GM03348 (cell line): ENCODE measurements at places on chromosomes 12 and 14.

DNA sequence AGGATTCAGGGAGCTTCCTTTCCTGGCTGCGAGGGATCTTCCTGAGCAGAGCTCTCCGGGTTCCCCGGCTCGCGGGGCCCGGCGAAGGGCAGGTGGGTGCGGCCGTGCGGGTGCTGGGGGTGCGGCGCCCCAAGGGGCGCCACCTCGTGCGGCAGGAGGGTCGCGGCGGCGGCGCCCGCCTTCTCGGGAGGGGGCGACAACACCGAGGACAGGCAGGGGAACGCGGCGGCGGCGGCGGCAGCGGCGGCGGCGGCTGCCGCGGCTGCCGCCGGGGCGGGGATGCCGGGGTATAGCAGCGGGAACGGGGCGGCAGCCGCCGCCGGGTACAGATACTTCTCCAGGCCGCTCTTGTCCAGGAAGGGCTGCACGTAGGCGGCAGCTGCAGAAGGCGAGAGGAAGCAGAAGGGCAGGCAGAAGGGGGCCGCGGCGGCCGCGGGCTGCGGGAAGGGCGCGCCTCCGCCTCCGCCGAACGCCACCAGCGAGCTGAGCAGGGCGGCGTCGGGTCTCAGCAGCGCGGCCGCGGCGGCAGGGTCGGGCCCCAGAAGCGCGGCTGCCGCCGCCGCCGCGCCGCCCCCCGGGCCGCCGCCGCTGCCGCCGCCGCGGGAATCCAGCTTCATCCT is 2.7 kb downstream of the BHLHE41 start:
- peak; percentile 60 for DNase-seq

- DNase-seq, result no peak
Measured at GRCh38 chr12:89610366-89610765, 84.5 kb upstream of the POC1B start.

DNA sequence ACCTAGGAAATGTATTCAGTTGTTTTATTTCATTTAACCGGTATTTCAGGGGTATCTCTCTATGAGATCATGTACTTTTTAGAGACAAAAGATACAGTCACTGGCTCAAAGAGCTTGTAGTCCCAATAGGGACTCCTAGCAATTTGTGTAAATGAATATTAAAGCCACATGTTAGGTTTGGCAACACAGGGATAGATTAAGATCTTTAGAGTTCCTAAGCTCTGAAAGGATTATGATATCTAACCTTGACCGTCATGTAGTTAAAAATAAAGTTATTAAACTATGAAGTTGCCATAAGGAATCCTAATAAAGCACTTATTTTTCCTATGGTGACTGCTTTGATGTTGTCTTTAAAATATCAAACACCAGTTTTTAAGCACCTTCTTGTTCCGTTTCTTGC is 100.4 kb upstream of the FGD4 start:
- DNase-seq, result peak; percentile 55

GRCh38 chr14:39160494-39160893 is 9.6 kb downstream of the TRAPPC6B start:
- no peak for DNase-seq

DNA sequence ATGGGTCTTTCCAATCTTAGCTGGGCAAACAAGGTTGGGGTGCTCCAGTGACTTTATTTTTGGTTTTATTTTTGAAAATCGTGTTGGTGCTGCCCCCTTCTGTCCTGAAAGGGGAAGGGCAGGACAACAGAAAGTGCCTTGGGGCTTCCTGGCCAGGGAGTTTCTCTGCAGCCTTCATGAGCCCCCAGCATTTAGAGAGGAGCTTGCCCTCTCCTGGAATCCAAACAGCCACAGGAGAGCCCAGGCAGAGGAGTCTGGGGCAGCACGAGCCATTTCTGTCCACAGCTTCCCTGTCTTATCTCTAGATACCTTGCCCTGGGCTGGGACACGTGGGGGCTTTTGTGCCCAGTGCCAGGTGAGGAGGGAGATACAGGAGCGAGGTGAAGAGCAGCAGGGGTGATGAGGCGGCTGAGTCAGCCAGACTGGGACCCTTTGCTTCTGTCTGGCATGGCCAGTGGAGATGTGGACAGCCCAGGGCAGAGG is 4.4 kb upstream of the C1RL start:
- peak; percentile 81 for DNase-seq

- peak; percentile 66 for DNase-seq
Measured at GRCh38 chr14:21264025-21264801, 5.0 kb downstream of the HNRNPC start.

DNA sequence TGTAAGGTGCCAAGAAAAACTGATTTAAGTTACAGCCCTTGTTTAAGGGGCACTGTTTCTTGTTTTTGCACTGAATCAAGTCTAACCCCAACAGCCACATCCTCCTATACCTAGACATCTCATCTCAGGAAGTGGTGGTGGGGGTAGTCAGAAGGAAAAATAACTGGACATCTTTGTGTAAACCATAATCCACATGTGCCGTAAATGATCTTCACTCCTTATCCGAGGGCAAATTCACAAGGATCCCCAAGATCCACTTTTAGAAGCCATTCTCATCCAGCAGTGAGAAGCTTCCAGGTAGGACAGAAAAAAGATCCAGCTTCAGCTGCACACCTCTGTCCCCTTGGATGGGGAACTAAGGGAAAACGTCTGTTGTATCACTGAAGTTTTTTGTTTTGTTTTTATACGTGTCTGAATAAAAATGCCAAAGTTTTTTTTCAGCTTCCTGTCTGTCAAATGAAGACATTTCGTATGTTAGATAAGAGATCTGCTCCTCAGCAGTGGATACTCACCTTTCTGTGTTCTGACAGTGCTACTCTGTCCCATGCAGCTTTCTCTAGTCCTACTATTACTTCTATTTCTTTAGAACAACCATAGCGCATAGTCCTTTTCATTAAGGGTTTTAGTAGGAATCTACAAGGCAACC is 1.2 kb upstream of the PA2G4 start:
- DNase-seq, result no peak

GRCh38 chr12:53456654-53457366 is 4.9 kb downstream of the PCBP2 start:
- no peak for DNase-seq

- no peak for DNase-seq
Measured at GRCh38 chr14:22220427-22220826, 368.6 kb downstream of the DAD1 start.

DNA sequence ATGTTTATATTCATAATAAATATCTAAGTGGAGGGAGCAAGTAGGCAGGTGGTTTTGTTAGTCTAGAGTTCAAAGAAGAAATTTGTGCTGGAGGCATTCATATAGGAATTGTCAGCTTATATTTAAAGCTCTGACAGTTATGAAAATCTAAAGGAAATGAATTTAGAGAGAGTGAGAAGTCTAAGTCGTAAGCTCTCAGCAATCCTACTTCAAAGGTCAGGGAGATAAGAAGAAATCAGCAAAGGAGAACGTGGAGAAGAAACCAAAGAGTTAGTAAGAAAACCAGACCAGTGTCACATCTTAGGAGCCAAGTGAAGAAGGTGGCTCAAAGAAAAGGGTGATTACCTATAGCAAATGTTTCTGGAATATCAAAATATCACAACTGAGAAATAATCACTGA is 241.8 kb downstream of the FSCB start:
- no peak for DNase-seq

GRCh38 chr12:12403264-12404248 is 46.7 kb downstream of the BORCS5 start:
- DNase-seq, result no peak

DNA sequence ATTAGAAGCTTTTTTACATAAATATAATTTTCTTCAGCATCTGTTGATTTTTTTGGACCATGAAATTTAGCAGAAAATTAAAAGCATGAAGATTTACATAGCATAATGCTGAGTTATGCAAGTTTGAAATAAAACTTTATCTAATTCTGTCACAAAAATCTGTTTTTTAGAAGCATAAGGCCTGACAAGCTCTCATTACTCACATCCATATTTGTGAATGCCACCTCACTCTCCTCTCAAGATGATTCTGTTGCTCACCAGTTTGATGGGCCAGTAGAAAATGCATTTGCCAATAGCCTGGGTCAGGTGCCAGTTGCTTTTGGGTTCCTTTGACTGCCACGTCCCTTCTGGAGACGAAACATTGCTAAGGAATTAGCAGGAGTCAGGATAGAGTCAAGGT is 181.5 kb upstream of the ATP2B1 start:
- no peak for DNase-seq

GRCh38 chr12:4201333-4202100 is 72.0 kb upstream of the CCND2 start:
- DNase-seq, result no peak

DNA sequence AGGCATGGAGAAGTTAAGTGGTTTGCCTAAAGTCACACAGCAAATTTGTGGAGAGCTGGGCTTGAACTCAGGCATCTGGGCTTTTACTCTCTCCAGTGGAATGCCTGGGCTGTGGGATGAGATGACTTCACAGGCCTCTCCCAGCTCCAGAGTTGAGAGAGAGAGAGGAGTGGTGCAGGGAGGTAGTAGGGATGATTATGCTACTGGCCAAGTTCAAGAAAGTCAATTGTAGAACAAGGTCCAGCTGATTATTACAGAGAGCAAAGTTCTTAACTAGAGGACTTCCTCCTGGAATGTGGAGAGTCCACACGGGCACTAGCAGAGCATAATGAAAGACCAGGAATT is 769 bp upstream of the EMP1 start:
- DNase-seq, result peak; percentile 53

GRCh38 chr12:28308891-28309290 is 118.6 kb downstream of the CCDC91 start:
- no peak for DNase-seq

DNA sequence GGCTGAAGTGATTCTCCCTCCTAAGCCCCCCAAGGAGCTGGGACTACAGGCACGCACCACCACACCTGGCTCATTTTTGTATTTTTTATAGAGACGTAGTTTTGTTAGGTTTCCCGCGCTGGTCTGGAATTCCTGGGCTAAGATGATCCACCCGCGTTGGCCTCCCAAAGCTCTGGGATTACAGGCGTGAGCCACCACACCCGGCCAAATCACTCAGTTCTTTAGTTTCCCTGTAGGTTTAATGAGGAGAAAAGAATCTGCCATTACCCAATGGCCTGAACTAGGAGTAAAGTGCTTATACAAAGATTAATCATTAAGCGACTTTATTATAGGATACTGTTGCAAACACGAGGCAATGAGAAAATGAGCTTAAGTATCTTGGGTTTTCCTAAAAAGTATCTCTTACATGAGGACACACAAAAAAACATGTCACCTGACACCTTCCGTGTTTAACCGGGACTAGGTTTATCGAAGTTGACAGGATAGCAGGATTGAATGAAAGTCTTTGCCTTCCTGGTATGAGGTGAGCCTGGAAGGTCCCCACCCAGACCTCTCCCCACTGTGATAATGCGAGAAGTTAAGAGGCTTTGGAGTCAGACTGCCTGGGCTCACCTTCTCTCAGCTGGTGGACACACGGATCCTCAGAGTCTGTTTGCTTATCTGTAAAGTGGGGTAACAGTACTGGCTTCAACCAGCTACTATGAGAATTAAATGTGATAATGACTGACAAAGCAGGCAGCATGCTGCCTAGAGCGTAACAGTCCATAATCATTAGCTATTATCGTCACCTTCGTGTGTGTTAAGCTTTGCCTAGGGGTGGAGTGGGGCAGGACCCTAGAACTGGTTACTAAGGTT is 133.5 kb upstream of the KRAS start:
- DNase-seq, result no peak

GRCh38 chr12:44157359-44157758 is 321.5 kb downstream of the TMEM117 start:
- no peak for DNase-seq

- no peak for DNase-seq
Measured at GRCh38 chr12:175250-175649, 38.7 kb downstream of the SLC6A12 start.

- DNase-seq, result no peak
Measured at GRCh38 chr12:131242741-131243496, 289.2 kb downstream of the ADGRD1 start.

GRCh38 chr14:36647417-36647823 is 14.2 kb upstream of the PAX9 start:
- DNase-seq, result no peak
